ENCODE measurements at places on chromosomes 11 and 22. TPM values are rescaled to one million over a fixed set of nuclear protein-coding genes. Genes with fewer than 3 reads are reported as not detected.
A peak's percentile ranks its signal among the peaks of the same experiment; 100 is the strongest.

GRCh38 chr22:44878483-44879300 is 126.3 kb downstream of the ARHGAP8 start:
- DNase-seq, result no peak

- DNase-seq, result peak; percentile 65
Measured at GRCh38 chr11:17734418-17734911, at the start of gene KCNC1. Gene KCNC1 (plus strand): TSS chr11:17734781. CDS start chr11:17736003, 1,222 bp downstream.

DNA sequence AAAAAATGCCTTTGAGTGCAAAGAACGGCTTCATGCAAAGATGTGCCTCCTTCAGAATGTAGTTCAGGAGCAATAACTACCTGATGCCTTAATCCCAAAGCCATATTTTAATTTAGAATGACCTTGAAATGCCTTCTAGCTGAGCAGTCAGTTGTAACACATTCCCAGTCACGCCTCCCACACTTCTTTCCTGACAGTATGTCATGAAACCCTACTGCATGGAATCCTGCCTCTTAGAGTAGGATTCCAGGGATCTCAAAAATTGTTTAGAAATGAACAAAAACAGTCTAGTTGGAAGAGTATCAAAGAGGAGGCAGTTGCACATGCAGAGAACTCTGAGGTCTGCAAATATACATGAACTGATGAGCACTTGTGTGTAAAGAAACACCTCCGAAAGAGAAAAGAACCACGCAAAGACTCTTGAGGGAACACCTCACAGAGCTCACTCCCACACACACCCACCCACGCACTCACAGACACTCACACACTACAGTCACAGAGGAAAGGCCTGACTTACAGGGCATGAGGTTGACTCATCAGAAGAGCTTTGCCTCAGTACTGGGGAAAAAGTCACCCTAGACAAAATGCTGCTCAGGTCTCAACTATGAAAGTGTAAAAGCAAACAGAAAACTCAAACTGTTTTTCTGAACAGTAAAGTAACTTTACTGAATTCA is 77.4 kb downstream of the GGTLC2 start:
- no peak for DNase-seq

ASCL2 gene
- polyA plus RNA-seq, result 0.19 TPM

- DNase-seq, result no peak
Measured at GRCh38 chr11:126857860-126858808, 142.4 kb downstream of the KIRREL3 start.

DNA sequence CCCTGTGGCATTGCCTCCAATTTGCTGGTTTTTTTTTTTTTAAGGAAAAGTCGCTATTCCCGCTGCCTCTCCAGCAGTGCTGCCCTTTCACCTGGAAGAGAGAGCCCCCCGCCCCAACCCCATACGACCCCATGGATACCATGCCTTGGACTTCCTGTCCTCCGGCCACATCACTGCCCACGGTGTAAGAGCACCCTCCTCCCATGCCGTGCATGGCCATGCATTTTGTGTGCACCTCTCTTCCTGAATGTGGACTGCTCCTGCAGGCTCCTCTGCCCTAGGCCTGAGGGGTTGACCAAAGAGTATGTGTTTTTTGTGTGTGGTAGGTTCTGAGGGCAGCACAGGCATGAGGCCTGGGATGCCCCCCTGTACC is 65.6 kb upstream of the SPON1 start:
- DNase-seq, result no peak

DNA sequence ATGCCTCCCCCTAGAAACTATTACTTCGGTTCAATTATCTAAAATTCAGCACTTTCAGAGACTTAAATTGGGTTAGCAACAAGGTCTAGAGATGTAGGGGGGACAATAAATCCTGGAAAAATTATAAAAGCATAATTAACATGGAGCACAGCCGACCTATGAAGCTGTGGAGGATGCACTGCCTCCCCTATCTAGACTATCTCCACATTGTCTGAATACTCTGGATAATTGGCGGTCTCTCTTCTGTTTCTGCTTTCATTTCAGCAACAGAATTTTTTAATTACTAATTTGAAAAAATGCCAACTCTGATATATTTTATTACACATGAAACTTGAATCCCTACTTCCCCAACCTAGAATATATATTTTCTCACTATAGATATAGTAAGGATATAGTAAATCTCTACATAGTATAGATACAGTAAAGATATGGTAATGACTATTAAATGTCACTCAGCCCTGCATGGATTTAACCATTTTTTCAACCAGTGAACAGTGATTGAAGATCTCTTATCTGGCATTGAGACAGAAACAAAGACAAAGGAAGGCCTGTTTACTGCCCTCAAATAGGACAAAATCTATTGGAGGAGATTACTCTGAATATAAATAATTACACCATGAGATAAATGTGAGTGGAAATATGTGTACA is 157.6 kb downstream of the BLID start:
- DNase-seq, result no peak

- no peak for DNase-seq
Measured at GRCh38 chr11:110126936-110127335, 33.7 kb downstream of the ZC3H12C start.

MS4A1 gene
- 1.6 TPM for polyA plus RNA-seq

GRCh38 chr22:34135749-34136148 is 215.5 kb upstream of the LARGE1 start:
- no peak for DNase-seq

GRCh38 chr11:72328366-72329224 is 84.6 kb upstream of the PHOX2A start:
- peak; percentile 51 for DNase-seq

OR5B21 gene
- polyA plus RNA-seq, result not detected

KRTAP5-1 gene
- 0.62 TPM for polyA plus RNA-seq

DNA sequence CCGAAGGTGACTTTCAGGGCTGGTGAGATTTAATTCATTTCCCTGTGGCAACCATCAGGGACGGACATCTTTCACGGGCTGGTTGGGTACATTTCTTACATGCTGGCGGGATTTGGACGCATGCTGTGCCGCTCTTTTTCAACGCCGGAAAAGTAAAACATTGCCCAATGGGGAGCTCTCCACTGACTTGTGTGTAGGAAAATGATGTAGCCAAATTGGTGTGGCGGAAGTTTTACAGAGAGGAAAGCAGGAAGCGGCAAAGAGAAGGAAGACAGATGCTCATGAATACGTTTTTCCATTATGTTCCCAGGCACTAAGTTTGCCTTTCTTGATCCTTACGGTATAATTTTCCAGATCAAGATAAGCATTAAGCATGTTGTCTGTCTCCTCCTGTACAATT is 375.8 kb downstream of the NTM start:
- DNase-seq, result no peak

GRCh38 chr11:117192401-117192875 is 6.7 kb upstream of the TAGLN start:
- DNase-seq, result no peak

GRCh38 chr22:23509571-23510302 is 70.4 kb downstream of the IGLL1 start:
- DNase-seq, result no peak

GRCh38 chr11:12276831-12277475 is 100.4 kb upstream of the PARVA start:
- no peak for DNase-seq

- DNase-seq, result no peak
Measured at GRCh38 chr11:76617553-76618265, 52.8 kb downstream of the LRRC32 start.

GDPD4 gene
- polyA plus RNA-seq, result 0.30 TPM

DNA sequence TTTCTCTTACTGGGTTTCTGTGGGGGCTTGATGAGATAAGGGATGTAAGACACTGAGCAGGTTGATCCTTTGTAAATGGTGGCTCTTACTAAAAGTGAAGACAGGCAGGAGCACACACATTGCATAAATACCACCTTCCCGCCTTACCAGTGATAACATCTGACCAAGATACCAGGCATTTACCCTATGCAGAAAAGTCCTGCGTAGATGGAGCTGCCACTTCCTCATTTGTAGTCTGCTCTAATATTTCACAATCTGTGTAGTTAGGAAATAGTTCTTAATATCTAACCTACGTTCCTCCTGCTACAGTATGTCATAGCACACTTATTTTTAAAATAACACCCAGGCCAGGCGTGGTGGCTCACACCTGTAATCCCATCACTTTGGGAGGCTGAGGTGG is 23.9 kb upstream of the SWAP70 start:
- DNase-seq, result peak; percentile 38

DNA sequence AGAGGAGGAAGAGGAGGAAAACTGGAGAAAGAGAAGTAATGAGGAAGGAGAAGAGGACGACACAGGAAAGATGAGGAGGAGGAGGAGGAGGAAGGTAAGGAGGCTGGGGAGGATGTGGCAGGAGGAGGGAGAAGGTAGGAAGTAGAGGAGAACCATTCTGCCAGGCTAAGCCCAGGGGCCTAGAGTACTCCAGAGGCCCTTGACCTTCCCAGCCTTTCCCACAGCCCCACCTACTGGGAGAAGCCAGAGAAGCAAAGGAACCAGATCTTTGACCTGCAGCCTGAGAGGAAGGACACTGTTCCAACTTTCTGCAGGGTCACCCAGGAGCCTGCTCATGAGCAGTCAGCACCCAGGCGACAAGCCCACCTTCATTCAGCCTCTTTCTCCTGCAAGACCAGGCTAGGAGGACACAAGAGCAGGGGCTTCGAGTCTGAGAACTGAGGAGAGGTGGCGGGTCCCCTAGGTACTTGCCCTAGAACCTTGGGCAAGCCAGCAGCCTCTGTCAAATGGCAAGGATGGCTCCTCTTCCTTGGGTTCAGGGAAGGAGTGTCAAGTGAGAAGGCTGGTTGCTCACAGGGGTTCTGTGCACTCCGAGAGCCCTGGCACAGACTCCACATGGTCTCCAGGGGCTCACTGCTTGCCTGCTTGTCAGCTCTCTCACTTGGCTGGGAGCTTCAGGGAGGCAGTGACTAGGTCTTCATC is 27.9 kb upstream of the OAF start:
- DNase-seq, result no peak

DNA sequence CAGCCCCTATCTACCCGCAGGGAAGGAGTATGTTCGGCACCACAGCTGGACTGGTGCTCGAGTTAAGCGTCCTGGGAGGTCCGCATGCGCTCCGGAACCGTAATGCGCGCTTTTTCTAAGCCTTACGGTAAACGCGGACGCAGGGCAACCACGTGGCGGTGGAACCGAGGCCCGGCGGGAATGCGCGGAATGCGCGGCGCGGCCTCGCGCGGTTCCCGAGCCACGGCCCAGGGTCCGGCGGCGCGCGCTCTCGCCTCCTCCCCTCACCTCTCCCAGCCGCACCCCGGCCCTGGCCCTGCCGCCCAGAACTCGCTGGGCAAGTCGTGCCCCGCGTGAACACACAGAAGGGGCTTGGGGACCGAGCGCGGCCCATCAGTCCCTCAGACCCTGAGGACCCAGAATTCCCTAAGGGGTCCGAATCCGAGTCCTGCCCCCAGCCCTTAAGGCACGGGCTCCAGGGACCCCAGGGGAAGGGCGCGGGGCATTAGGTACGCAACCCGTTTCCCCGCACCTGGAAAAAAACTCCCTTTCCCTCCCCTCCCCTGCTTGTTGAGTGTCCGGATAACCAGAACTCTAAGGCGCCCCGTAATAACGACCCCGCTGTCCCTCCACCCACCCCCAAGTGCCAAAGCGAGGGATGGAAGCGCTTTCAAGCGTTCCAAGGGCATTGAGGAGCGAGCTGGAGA is 4.3 kb upstream of the CCND1 start:
- peak; percentile 90 for DNase-seq

GRCh38 chr22:46681010-46681409 is 57.0 kb downstream of the CERK start:
- DNase-seq, result no peak

- no peak for DNase-seq
Measured at GRCh38 chr22:24291515-24292201, 21.0 kb downstream of the SPECC1L start.

THY1 gene
- 109 TPM for polyA plus RNA-seq

CREB3L1 gene
- polyA plus RNA-seq, result 62.3 TPM

- DNase-seq, result peak; percentile 20
Measured at GRCh38 chr11:102950622-102951081, 4.9 kb downstream of the MMP13 start.

WNT11 gene
- 15.3 TPM for polyA plus RNA-seq

DNA sequence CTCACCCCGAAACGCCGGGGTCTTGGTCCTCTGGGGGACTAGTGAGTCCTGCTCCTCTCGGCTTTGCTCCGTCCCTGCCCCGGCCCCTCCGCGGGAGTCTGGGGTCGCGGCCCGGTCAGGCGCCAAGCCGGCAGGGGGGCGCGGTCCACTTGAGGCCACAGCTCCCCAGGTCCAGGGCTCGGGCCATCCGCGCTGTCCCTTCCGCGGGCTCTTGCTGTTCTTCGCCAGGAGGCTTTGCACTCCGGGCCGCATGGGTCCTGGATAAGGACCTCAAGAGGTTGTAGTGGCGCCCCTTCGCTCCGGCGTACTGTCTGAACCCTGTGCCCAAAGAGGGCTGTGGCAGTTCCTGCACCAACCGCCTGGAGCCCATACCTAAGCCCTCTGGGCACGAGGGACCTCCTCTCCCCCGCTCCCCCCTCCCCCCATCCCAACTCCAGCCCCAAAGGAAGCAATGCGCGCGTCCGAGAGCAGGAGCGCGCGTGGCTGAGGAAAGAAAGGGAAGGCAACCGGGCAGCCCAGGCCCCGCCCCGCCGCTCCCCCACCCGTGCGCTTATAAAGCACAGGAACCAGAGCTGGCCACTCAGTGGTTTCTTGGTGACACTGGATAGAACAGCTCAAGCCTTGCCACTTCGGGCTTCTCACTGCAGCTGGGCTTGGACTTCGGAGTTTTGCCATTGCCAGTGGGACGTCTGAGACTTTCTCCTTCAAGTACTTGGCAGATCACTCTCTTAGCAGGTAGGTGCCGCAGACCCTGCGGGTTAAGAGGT is at the start of gene ADM:
ADM (plus strand) TSS at position 579 of the 767 bp plus-strand sequence. CDS start 628 bp downstream, outside the sequence.
- DNase-seq, result peak; percentile 94
